ENCODE measurements at places on chromosomes 2 and 18.

GRCh38 chr18:56204052-56204451 is 434.3 kb downstream of the TXNL1 start:
- no peak for DNase-seq

DNA sequence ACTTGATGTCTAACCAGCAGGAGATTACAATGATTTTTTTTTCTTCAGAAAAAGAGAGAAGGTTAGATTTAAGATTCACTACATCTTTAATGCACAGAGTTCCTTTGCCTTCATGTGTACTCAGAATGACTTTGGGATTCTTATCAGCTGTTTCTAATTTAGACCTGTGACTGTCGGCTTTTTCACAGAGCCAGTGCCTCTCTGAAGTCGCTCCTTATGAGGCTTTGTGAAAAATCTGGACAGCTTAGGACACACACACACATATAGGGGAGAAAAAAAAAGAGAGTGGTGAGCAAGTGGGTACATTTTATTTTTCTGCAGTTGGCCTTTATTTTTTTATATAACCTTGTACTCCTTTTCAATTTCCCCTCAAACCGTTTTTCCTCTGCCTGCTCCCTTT is 893.1 kb upstream of the CELF4 start:
- DNase-seq, result no peak

GRCh38 chr2:203455209-203455608 is 79.9 kb downstream of the RAPH1 start:
- no peak for DNase-seq

GRCh38 chr2:241863536-241863954 is 4.9 kb upstream of the PDCD1 start:
- DNase-seq, result peak; percentile 70

DNA sequence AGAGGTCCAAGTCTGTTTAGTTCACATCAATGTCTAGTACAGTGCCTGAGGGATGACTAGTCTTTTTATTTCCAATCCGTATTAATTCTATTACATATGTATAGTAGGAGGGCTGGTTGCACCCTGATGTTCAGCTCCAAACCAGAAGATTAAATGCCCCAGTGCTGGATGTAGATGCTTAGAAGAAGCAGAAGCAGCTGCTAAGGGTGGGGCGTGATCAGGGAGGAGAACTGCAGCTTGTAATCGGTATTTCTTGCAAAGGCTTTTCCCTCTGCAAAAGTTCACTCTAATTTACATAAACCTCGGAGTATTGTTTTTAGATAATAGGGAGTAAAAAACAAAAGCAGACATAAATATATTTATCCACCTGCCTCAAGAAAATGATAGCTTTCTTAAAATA is 145.3 kb upstream of the ITGA4 start:
- no peak for DNase-seq

DNA sequence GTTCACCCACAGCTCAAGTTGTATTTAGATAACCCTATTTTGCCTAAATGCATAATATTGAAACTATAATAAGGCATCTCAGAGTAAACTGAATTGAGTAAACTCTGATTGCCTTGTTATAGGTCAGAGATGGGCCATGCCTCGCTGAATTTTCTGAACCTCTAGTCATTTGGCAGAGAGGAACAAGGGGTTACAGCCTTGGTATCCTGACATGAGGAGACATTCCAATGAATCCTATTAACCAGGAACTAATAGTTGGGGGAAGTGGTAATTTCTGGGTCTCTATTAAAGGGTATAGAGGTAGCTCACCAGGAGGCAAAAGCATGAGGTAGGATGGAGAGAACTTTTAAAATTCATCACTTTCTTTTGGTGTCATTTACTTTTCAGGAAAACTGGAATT is 227.4 kb upstream of the CHST9 start:
- DNase-seq, result no peak

- DNase-seq, result no peak
Measured at GRCh38 chr2:138607746-138608145, 106.2 kb downstream of the SPOPL start.

DNA sequence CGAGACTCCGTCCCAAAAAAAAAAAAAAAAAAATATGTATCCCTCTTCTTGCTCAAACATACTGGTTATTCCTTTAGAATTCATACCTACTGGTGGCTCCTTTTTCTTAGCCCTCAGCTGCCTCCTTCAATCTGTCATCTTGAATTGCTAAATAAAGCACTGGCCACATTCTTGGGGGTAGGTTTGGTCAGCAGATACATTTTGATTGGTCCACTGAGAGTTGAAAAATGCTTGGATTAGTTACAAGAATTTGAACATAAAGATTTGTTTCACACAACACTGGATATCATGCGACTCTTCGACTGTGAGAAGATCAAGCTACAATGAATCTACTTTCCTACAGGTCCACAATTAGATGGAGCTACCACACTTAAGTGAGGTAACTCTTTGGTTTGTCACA is 906.1 kb upstream of the SLC39A10 start:
- no peak for DNase-seq

DNA sequence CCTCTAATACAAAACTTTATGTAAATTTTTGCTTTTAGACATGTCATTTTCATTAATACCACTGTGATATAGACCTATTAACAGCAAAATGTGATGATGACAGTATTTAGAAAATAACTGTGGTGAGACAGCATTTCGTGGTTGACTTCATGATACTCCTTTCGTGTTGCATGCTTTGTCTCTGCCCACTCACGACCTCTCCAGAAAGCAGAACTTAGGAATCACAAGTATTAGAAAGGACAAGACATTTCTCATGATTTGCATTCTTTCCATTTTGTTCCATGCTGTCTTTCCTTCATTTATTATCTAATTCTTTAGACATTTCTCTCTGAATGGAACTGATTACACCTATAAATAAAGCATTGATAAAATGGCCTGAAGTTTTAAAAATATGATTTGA is 85.2 kb upstream of the POU3F3 start:
- no peak for DNase-seq

DNA sequence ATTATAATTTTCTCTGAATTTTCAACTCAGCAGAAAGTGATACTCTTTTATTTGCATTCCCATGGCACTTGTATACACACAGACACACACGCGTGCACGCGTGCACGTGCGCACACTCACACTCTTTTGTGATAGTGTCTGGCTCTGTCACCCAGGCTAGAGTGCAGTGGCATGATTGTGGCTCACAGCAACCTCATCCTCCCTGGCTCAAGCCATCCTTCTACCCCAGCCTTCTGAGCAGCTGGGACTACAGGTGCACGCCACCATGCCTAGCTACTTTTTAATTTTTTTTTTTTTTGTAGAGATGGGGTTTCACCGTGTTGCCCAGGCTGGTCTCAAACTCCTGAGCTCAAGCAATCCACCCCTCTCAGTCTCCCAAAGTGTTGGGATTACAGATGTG is 123.2 kb downstream of the MC4R start:
- DNase-seq, result no peak

- DNase-seq, result no peak
Measured at GRCh38 chr2:162330881-162331280, 12.4 kb upstream of the IFIH1 start.

GRCh38 chr2:228768818-228769217 is 502.3 kb downstream of the PID1 start:
- DNase-seq, result no peak

- DNase-seq, result no peak
Measured at GRCh38 chr2:114699423-114699944, 257.0 kb downstream of the DPP10 start.

DNA sequence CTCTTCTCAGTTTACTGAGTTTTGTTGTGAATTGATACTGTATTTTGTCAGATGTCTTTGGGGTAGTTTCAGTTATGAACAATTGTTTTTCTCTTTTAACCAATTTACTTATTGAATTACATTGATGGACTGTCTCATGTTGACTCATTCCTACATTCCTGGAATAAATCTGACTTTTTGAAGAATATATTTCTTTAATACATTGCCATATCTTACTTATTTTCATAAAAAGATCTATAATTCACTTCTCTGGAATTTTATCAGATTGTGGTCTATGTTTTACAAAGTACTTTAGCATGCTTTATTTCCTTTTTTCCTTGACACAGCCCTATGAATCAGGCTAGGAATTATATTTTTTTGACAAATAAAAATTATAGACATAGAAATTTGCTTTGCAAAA is 268.3 kb downstream of the PLCL1 start:
- DNase-seq, result no peak

GRCh38 chr18:60163622-60164021 is 209.0 kb downstream of the MC4R start:
- DNase-seq, result no peak

GRCh38 chr2:65916177-65916576 is 483.8 kb upstream of the SPRED2 start:
- DNase-seq, result no peak

GRCh38 chr18:23196119-23197007 is 61.1 kb downstream of the CABLES1 start:
- DNase-seq, result no peak

DNA sequence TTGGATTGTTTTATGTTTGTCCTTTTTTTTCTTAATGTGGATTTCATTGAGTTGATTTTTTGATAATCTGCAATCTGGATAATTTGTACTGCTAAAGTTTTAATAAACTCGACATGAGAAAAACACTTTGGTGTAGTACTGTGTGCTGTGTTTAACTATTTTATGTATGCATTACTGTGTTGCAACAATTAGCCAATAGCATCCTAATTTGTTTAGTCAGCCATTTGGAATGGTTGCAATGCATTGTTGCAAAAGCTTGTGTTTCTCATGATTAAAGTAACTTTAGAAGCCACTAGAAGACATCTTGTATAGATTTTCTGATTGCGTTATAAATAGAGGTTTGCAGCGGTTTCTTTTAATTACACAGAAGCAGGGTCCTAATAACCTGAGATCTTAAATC is 53.5 kb downstream of the PPIG start:
- no peak for DNase-seq

GRCh38 chr2:217466805-217467204 is 536.0 kb downstream of the TNS1 start:
- DNase-seq, result no peak

GRCh38 chr2:44010266-44010665 is 14.5 kb upstream of the LRPPRC start:
- DNase-seq, result no peak

GRCh38 chr18:27605107-27605834 is 420.2 kb upstream of the CHST9 start:
- no peak for DNase-seq

DNA sequence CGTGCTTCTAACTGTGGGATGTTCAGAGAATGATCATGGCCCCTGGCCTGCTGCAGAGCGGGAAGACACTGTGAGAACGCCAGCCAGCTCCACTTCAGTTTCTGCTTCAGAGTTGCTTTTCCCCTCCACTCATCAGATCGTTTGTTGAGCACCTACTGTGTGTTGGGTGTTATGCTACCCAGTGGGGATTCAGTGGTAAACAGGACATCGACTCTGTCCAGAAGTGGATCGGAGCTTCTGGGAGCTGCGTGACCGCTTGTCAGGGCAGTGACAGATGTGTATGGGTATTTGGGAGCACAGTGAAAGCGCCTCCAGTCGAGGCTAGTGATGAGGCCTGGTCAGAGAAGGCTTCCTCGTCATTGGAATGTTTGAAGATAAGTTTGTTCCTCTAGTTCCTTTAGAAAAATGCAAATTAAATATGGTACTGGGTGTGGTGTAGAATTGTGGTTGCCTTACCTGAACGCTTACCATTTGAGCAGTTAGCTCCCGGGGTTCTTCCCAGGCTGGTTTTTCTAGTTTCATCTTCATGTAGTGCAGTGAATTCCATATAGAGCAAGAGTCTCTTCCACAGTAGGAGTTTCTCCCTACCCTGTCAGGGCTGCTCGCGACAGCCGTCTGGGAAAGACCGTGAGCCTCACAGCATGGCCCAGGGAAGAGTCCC is 2.8 kb downstream of the RAB12 start:
- DNase-seq, result no peak

DNA sequence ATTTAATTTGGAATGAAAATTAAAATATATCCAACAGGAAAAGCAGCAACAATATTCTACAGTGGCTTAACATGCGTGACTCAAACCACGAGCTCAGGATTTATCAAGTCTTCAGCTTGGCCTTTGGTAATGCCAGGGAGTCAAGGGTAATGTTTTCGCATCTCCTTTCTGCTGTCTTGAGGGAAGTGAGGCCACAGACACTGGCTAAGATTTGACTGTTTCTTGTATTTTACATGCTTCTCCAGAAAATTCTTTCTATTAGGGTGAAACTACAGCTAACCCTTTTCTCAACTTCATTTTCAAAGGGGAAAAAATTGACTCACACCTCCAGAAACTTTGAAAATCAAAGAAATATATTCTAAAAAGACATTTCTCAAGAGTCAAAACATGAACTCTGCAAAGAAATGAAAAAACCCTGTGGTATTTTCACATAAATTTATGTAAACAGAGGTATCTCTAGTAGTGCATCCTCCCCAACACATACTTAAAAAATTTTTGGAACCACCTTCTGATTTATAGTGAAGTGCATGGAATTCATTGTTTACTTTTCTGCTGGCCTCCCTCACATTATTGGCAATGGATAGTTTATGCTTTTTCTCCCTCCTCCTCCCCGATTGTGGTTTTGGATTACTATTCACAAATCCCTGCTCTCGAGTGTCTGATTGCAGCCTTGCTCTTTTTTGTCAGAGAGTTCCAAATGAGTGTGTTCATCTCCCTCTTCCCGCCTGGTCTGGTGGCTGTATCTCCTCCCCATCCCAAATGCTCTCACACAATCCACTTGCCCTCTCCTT is 48.7 kb downstream of the DPP4 start:
- no peak for DNase-seq

GRCh38 chr18:34760444-34760843 is 50.3 kb downstream of the DTNA start:
- DNase-seq, result no peak

- no peak for DNase-seq
Measured at GRCh38 chr2:56118474-56118873, 65.3 kb upstream of the CCDC85A start.

DNA sequence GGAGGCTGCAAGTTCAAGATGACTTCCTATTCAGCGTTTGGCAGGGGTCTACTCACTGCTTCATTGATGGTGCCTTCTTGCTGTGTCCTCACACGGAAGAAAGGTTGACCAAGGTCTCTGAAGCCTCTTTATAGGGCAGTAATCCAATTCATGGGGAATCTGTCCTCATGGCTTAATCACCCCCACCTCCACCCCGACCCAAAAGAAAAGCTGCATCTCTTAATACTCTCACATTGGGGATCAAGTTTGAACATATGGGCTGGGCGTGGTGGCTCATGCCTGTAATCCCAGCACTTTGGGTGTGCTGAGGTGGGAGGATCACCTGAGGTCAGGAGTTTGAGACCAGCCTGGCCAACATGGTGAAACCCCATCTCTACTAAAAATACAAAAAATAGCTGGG is 36.4 kb upstream of the HNMT start:
- DNase-seq, result no peak

DNA sequence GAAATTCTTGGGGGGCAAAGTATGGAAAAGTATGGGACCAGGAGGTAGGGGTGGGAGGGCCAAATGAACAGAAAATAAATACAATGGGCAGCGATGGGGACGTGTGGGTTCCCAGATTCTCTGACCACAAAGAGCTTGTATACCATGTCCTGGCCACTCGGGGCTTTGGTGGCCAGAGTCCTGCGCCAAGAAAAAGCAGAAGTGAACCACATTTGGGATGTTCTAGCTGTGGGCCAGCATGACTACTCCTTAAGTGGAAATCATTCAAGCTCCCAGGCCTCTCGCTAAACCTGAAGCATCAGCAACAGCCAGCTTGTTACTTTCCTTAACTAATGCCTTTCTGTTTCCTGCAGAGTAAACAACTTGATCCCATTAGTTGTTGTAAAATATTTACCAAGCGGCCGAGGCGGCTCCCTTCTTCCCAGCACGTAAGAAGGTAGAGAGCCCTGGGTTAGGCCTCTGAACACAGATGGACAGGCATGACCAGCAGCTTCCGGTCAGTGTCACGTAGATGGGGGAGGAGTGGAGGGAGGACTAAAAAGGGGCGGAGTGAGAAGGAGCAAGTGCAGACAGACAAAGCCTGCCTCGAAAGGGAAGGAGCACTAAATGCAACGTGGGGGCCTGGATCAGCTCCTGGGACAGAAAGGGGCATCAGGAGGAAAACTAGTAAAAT is 88.2 kb downstream of the GALNT14 start:
- DNase-seq, result no peak
